ENCODE measurements at places on chromosomes 3 and 15.

DNA sequence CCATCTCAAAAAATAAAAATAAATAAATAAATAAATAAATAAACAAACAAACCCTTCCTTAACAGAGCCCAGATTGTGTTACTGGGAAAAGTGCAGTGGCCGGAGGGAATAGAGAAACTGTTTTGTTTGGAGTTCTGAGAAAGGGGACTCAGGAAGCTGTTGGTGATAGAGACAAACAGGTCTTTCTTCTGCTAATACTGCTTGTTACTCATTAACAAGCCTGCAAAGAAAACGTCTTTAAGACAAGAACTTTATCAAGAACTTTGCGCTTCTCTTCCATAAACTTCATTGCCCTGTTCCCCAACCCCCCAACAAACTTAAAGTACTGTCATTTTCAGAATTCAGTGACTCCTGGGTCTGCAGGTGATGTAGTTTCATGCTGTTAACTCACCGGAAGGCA lies 68.8 kb upstream of the GSK3B start:
- no peak for DNase-seq

GRCh38 chr15:45128971-45129639 lies 574 bp downstream of the DUOXA1 start:
- no peak for DNase-seq

DNA sequence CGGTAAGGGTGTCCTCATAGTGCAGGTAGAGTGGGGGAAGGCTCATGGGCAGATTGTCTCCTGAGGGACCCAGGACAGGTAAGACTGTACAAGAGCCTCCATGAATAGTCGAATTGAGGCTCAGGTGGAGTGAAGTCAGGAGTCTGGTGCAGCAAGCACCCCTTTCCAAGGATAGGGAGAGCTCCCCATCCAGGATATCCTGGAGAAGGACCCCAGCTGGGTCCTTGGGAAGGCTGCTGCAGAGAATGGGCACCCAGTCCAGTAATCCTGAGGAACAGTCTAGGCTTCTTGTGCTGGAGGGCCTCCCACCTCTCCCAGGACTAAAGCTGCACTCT lies 592 bp downstream of the DUOXA2 start:
- no peak for DNase-seq

DNA sequence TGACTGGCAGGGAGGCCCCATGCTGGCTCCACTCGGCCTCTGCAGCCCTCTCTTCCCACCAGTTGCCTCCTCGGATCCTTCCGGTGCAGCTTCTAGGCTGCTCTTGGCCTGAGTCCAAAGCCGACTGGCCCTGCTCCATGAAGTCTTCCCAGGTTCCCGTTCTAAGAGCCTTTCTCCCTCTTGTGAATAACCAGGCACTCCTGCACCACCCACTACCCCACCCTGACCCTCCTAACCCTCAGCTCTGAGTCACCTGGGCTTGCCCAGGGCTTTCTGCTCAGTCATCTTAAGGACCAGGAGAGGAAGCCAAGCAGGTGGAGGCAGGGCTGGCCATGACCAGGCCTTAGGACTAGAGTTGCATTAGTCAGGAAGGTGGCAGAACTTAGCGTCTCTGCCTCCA lies 28.1 kb upstream of the CNBP start:
- DNase-seq = no peak

GRCh38 chr15:68739390-68740080 lies 81.2 kb downstream of the ANP32A start:
- no peak for DNase-seq

DNA sequence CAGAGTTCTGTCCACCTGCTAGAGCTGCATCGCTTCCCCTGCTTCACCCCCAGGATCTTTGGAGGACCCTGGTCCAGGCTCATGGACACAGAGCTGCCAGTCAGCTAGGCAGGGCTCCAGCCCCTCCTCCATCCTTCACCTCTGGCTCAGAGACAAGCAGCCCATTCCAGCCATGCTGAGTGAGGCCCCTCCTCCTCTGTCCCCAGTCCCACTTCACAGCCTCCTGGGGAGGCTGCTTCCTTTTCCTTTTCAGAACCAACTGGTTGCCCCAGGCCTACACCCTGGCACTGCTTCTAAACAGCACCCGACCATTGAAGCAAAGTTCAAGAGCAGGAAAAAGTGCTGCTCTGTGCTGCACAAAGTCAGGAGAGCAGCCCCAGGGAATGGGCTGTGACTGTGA lies 22.2 kb downstream of the IQSEC1 start:
- no peak for DNase-seq

- DNase-seq = no peak
Observed at GRCh38 chr15:101357333-101357732, 62.3 kb upstream of the SNRPA1 start.

DNA sequence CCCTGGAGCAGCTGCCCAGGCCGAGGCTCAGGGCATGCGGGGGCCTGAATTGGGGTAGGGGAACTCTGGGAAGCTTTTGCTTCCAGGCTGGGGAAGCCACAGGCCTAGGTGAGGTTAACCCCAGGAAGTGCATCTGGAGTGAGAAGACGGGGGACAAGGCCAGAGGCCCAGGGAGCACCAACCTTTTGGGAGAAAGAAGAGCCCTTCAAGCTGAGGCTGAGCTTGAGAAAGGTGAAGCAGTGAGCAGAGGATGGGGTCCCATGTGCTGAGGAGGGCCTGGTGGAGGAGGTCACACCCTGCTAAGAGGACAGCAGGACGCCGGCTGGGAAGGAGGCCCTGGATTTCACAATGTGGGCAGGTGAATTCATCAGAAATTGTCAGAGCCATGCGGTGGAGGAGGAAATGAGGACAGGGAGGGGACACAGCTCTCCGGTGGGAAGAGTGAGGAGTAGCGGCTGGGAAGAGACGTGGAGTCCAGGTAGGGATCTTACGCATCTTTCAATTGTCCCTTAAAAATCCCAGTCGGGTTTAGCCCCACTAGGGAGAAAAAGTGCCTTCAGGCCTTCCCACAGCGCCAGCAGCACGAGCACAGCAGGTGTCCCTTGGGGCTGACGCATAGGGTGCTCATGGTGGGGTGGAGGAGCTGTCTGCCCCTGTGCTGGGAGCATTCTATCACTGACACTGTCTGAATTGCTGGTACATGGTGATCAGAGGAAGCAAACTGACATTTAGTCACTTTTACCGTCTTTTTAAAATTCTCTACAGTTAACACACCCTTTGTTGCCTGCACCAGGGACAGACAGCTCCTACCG lies 50.9 kb downstream of the HCN4 start:
- no peak for DNase-seq
